Activated naive CD4-positive, alpha-beta T cell treated with anti-CD3 and anti-CD28 coated beads, Interleukin-2, amount 50 U/mL, for 72 hours (primary cell): ENCODE measurements at places on chromosomes 5 and 9.
A peak's percentile ranks its signal among the peaks of the same experiment; 100 is the strongest.

GRCh38 chr9:115985657-115986056 is 167.9 kb upstream of the PAPPA start:
- DNase-seq = no peak

DNA sequence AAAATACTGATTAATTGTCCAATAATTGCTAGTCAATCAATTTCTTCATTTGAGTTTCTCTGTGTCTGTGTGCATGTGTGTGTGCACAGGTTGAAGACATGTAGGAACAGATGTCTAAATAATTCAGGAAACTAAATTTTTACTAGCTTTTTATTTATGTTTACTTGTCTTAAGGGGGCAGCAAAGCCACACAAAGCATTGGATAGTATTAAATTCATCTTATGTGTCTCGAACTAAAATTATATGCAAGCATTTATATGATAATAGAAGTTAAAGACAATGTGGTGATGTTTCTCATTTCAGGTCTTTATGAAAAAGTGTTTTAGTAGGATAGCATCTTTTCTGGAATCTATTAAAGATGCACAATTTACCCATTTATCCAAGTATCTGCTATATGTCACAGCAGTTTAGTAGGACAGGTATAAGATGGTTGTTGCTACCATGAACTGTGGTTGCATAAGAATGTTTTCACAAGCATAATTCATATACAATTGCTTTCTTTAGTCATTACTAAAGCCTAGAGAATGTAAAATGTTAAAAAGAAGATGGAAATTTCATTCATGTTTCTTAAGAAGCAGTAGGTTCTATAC is 784.6 kb upstream of the NUDT12 start:
- no peak for DNase-seq

GRCh38 chr9:96502539-96503373 is 52.8 kb downstream of the HABP4 start:
- DNase-seq = no peak

- no peak for DNase-seq
Observed at GRCh38 chr9:65411901-65412300, 126.9 kb upstream of the FOXD4L5 start.

- peak; percentile 45 for DNase-seq
Observed at GRCh38 chr5:141753971-141754713, 72.1 kb upstream of the ARAP3 start.

DNA sequence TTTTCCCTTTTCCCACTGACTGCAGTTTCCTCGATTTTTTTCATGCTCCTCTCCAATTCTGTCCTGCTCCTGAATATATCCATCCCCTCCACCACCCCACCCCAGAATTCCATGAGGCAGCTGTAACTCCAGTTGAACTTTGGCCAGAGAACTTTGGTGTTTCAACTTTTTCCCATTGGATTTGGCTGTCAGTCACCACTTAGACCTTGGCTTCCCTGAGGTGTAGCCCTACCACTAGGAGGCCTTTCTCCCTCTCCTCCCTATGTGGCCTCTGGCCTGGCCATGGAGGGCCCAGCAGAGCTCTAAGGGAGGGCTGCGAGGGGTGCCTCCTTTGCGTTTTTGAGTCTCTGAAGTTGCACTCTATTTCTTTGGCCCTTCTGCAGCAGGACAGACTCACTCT is 261.3 kb downstream of the PIK3R1 start:
- no peak for DNase-seq

DNA sequence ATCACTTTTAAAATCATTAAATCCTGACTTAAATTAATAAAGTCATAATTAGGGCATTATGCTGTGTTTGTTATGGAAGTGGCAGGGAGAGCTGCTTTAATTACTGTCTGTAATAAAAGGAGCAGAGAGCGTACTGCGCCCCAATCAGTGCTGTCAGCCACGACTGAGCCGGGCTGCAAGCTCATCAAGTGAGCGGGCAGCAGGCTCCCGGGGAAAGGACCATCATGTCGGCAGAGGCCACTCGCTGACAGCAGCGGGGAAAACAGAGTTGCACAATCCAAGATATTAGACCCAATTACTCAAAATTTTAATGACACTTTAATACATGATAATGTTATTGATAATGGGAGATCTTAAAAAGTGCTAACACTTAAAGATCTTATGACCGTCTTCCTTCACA is 181.6 kb downstream of the AP3B1 start:
- no peak for DNase-seq

- DNase-seq = no peak
Observed at GRCh38 chr5:170474489-170475274, 29.1 kb upstream of the KCNIP1 start.

DNA sequence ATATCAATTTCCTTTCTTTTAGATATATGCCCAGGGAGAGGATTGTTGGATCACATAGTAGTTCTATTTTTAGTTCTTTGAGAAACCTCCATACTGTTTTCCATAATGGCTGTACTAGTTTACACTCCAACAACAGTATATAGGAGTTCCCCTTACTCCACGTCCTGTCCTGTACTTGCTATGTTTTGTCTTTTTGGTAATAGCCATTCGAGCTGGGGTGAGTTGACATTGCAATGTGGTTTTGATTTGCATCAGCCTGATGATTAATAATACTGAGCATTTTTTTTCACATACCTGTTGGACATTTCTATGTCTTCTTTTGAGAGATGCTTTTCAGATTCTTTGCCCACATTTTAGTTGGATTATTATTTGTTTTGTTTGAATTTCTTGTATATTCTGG is 445.9 kb downstream of the NTRK2 start:
- DNase-seq = no peak

DNA sequence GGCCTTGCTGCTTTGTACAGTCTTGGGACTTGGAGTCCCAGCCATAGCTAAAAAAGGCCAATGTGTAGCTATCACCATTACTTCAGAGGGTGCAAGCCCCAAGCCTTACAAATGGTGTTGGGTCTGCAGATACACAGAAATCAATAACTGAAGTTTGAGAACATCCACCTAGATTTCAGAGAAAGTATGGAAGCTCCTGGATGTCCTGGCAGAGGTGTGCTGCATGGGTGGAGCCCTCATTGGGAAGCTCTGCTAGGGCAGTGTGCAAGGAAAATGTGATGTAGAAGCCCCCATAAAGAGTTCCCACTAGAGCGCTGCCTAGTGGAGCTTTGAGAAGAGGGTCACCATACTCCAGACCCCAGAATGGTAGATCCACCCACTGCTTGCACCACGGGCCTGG is 626.7 kb upstream of the COX7C start:
- DNase-seq = no peak

GRCh38 chr9:99867968-99868367 is 38.5 kb upstream of the STX17 start:
- no peak for DNase-seq

GRCh38 chr9:113187929-113188595 is 33.0 kb downstream of the FKBP15 start:
- DNase-seq = no peak

DNA sequence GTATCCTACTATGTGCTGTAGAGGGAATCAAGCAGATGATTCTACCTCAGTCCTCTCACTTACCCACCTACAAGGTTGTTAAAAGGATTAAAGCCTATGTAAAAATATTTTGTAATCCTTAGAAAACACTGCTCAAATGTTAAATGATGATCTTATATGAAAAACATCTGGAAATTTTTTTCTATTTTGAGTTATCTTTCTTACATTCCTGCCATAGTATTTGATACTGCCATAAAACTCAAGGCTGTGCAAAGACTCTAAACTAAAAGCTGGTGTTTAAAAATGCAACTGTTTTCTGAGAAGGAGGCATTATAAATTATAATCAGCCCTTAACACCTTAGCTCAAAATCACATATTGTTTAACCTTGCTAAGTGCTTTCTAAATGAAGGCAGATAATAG is 474.2 kb downstream of the PRELID2 start:
- no peak for DNase-seq

DNA sequence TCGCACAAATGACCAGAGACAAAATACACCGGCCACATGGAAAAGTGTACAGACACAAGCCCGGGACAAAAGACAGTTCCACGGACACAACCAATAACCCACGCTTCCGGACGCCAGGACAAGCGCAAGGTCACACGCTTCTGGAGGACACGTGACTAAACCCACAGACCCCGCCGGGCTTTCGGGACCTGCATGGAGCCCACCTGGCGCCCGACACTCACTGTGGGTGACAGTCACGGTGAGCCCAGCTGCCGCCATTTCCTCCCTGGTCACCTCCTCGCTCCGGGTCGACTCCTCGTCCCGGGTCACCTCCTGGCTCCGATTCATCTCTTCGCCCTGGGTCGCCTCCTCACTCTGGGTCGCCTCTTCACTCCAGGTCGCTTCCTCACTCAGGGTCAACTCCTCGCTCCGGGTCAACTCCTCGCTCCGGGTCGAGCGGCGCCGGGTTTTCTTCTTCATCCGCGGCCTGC is 470 bp downstream of the BAG1 start:
- DNase-seq = no peak

DNA sequence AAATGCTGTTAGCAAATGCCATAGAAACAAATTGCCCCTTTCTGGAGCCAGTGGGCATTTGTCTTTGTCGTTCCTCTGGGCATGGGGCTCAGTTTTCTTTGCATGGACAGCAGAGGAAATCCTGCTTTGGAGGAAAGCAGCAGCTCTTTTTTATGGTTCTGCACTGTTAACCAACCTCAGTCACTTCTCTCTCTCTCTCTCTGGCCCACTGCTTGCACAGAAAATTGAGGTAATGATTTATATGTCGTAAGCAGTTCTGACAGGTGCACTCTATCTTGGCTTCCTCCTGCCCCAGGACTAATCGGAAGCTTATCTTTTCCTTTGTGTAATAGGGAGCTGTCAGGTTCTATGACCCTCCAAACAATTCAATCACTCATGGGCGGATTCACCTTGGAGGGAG is 159.6 kb upstream of the GPR151 start:
- DNase-seq = no peak

- DNase-seq = no peak
Observed at GRCh38 chr5:89342106-89342876, 459.3 kb upstream of the MEF2C start.

GRCh38 chr9:33123407-33124031 is 43.6 kb downstream of the B4GALT1 start:
- DNase-seq = no peak

DNA sequence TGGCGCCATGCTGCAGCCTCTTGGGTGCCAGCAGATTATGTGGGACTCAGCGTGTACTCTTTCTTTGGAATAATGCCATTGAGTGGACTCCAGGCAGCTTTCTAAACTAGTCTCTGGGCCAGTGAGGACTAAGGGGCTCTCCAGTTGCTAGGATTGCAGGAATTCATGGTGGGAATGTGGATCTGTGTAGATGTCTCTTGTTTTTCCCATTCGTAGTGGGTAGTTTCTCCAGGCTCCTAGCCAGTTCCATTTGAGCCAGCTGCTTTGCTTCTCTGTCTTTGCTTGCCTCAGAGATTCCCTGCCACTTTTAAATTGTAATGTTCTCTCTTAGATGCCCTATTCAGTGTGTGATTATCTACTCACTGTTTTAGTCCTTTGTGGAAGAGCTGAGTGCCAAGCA is 42.6 kb downstream of the SLF1 start:
- no peak for DNase-seq

GRCh38 chr5:50445296-50445949 is 4.3 kb upstream of the EMB start:
- no peak for DNase-seq

DNA sequence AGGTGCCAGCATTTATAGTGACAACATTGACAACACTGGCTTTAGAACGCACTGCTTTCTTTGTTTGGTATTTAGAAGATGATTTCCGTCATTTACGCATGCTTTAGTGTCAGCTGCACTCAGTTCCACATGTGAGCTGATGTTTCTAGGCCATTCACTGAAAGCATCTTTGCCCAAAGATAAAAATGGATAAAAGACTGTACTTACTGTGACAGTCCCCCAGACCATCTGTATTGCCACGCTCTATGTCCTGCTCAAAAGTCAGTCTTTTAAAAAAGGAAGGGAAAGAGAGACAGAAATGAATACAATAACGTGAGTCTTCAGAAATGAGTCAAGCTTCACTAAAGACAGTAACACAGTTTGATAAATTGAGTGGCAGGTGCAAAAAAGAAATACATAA is 99.3 kb downstream of the SEMA6A start:
- no peak for DNase-seq

- no peak for DNase-seq
Observed at GRCh38 chr5:72066705-72067107, 40.6 kb upstream of the MAP1B start.

DNA sequence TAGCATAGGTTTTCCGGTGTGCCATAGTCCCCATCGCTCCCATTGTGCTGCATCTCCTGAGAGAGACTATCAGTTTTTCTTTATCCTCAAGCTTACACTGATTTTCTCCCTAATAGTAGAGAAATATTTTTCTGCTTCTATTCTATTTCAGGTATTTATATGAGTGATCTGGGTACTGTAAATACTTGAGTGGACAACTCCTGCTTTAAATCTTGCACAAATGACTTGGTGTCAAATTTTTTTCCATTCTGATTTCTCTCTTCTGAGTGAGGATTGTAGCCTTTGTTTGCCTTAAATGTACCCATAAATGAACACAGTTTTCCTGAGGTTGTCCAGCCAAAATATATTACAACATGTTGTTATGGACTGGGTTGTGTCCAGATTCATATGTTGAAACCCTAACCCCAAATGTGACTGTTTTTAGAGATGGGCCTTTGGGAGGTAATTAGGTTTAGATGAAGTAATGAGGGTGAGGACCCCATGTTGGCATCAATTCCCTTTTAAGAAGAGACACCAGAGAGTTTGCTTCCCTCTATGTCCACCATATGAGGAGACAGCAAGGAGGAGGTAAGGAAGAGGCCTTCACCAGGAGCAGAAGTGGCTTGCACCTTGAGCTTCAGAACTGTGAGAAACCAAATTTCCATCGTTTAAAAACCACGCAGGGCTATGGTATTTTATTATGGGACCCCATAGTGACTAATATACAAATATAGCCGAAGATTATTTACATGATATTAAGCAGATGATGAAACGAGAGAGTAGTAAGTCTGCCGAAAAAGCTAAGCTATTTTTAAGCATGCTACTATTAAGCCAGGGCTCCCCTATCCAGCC is 336.4 kb upstream of the MPDZ start:
- no peak for DNase-seq
